CD8-positive, alpha-beta memory T cell (primary cell): ENCODE measurements at places on chromosomes 7 and 10. TPM values are rescaled to one million over a fixed set of nuclear protein-coding genes. Genes with fewer than 3 reads are reported as not detected.

- H3K36me3 ChIP-seq = no peaks in the 10 kb centered on the region
- no peak for DNase-seq
- no peak overlapping the region for H3K4me3 ChIP-seq
- no peak overlapping the region for H3K27ac ChIP-seq
Observed at GRCh38 chr7:130324306-130324943, 20.2 kb upstream of the CPA5 start.

GRCh38 chr10:100864978-100865377 is 47.8 kb upstream of the SLF2 start:
- H3K4me1 ChIP-seq = no peaks in the 10 kb centered on the region
- DNase-seq = no peak
- H3K4me3 ChIP-seq = no peak overlapping the region

DNA sequence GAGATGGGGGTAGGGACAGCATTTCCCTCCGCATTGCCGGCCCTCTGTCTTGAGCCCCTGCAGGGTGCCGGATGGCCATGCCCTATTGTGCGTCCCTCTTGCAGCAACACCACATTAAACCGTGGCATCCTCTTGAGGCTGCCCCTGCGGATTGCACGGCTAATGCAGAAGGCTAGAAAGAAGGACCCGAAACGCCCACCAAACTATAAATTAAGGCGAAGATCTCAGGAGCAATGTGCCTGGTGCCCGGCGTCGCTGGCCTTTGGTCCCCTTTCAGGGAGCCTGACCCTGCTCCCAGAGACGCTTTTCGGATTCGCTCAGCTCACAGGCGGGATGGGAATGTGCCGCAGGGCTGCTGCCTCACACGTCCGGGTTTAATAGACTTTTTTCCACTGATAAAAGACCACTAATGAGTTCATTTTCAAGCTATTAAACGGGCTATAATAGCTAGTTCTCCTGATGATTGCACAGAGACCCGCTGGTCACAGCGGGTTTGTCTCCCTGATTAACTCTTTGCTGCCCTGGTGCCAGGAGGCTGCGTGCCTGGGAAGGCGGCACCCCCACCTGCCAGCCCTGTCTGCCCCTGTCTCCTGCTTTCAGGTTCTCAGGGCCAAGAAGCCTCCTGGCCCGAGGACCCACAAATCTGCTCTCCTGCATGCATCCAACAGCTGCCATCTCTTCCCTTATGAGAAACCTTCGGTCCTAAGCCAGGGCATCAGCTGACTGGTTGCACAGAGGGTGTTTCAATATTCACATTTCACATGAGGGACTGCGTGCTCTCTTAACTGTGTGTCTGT is 128.3 kb downstream of the ADARB2 start:
- DNase-seq = no peak
- H3K4me1 ChIP-seq = no peaks in the 10 kb centered on the region
- H3K27me3 ChIP-seq = no peaks in the 10 kb centered on the region
- no peak overlapping the region for H3K4me3 ChIP-seq
- H3K36me3 ChIP-seq = no peaks in the 10 kb centered on the region

DNA sequence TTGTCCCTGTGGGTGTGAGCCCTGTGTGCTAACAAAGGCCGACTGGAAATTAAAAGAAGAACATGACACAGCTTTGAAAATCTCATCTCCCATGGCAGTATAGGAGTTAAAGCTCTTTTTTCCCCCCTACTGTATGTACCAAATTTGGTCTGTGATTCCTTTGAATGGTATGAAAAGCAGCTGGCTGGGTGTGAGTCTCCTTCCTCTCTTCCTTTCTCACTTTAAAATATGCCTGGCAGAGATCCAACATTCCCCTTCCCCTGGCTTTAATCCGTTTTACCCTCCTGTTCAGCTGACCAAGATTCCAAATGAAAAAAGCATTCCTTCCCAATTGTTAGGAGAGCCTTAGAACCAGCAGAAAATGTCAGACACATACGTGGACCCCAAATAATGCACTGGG is 225.0 kb upstream of the CELF2 start:
- H3K27me3 ChIP-seq = no peaks in the 10 kb centered on the region
- H3K4me3 ChIP-seq = no peak overlapping the region
- H3K4me1 ChIP-seq = no peaks in the 10 kb centered on the region
- no peak overlapping the region for H3K27ac ChIP-seq

- no peak overlapping the region for H3K4me3 ChIP-seq
- DNase-seq = no peak
- no peaks in the 10 kb centered on the region for H3K36me3 ChIP-seq
- no peaks in the 10 kb centered on the region for H3K27me3 ChIP-seq
Observed at GRCh38 chr10:57818522-57818921, 449.2 kb downstream of the IPMK start.

- H3K27ac ChIP-seq = no peak overlapping the region
- H3K27me3 ChIP-seq = no peaks in the 10 kb centered on the region
- H3K4me3 ChIP-seq = no peak overlapping the region
- H3K36me3 ChIP-seq = no peaks in the 10 kb centered on the region
Observed at GRCh38 chr10:112653215-112653614, 206.2 kb downstream of the VTI1A start.

The PAPOLB gene
- not detected for polyA plus RNA-seq

- H3K36me3 ChIP-seq = no peaks in the 10 kb centered on the region
- H3K4me3 ChIP-seq = no peak overlapping the region
- no peaks in the 10 kb centered on the region for H3K27me3 ChIP-seq
- H3K4me1 ChIP-seq = no peaks in the 10 kb centered on the region
- H3K27ac ChIP-seq = no peak overlapping the region
- no peak for DNase-seq
Observed at GRCh38 chr7:22900784-22901183, 78.1 kb upstream of the TOMM7 start.

GRCh38 chr10:45442662-45443061 is 68.6 kb downstream of the ALOX5 start:
- H3K4me3 ChIP-seq = no peak overlapping the region
- no peak overlapping the region for H3K27ac ChIP-seq
- H3K36me3 ChIP-seq = no peaks in the 10 kb centered on the region
- no peak for DNase-seq
- peaks cover 7% of the 10 kb centered on the region for H3K4me1 ChIP-seq

DNA sequence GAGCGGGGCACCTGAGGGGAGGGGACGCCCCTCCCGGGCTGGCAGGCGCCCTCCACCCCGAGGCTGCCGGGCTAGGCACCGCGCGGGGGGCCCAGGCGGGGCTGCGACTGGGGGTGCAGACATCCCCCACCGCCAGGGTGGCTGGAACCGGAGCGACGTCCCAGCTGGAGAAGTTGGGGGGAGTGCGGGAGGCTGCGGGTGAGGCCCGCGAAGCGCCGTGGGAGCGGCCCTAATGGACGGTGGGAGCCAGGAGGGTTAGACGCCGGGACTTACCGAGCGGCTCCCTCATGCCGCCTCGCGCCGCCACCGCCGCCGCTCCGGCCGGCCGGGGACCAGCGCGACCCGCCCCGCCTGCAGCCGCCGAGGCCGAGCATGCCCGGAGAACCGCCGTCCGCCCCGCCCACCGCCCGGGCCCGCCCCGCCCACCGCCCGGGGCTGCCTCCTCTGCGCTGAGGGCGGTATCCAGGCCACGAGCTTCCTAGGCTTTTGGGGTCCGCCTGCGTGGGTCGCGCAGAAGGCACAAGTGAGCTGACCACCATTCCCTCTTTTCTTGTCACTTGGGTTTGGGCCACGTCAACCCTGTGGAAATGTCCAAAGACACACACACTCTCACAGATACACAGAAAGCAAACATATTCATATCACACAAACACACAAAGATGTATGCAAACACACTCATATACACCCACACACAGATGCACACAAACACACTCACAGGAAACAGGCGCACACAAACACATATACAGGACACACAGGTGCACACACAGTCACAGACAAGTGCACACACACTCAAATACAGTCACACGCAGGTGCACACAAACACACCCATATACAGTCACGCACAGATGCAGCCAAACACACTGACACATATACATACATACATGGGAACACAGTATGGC is at the start of gene JCAD:
JCAD (minus strand) TSS at position 378 of the 899 bp plus-strand sequence. CDS start 11,774 bp downstream, outside the sequence.
- H3K4me1 ChIP-seq = peaks cover 4% of the 10 kb centered on the region
- no peak within 1 kb of the TSS for H3K4me3 ChIP-seq
- no peaks in the 10 kb centered on the region for H3K36me3 ChIP-seq
- DNase-seq = peak; percentile 53
- peaks cover 20% of the 10 kb centered on the region for H3K27me3 ChIP-seq

DNA sequence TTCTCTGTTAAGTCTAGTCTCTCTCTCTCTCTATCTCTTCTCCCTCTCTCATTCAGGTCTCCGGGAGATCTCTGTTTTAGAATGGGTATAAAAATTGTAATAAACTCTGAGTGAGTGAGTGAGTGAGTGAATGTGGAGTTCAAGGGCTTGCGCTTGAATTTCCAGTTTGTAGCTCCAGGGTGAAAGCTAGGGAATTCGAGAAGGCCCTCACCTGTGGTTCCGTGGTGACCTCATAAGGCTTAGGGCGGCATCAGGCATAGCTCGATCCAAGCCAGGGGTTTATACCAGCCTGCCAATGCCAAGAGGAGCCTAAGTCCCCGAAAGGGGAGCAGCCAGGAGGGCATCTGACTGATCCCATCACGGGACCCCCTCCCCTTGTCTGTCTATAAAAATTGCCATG is 456 bp downstream of the AKR1B15 start:
- H3K27me3 ChIP-seq = no peaks in the 10 kb centered on the region
- no peak overlapping the region for H3K27ac ChIP-seq
- no peak for DNase-seq

DNA sequence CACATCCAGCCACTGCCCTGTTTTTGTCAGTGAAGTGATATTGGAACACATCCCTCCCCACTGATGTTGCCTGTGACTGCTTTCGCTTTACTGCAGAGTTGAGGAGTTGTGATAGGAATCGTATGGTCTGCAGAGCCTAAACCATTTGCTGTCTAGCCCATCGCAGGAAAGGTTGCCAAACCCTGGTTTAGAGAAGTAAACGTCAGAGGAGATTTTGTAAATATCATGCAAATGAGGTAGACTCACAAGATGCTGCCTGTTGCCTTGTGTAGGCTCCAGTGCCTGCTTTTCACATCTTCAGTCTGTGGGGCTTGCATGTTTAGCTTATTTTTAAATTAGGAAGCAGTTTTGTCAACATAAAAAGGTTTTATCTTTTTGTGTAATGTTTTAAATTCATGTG is 107.1 kb downstream of the TRRAP start:
- H3K4me3 ChIP-seq = no peak overlapping the region
- DNase-seq = no peak
- no peak overlapping the region for H3K27ac ChIP-seq
- peaks cover 75% of the 10 kb centered on the region for H3K36me3 ChIP-seq
- no peaks in the 10 kb centered on the region for H3K27me3 ChIP-seq

- no peak for DNase-seq
- H3K36me3 ChIP-seq = no peaks in the 10 kb centered on the region
Observed at GRCh38 chr7:94511718-94512117, 2.1 kb downstream of the CASD1 start.

DNA sequence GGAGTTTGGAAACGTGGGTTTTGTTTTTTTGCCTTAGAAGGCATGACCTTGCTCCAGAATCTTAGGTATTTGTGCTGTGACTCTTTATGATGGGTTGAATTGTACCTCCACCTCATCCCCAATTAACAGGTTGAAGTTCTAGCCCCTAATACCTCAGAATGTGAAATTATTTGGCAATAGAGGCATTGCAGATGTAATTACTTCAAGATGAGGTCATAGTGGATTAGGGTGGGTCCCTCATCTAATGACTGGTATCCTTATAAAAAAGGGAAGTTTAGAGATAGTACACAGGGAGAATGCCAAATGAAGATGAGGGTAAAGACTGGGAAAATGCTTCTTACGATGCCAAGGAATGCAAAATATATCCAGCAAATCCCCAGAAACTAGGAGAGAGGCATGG is 3.0 kb upstream of the FAM200A start:
- peaks cover 36% of the 10 kb centered on the region for H3K4me1 ChIP-seq
- H3K36me3 ChIP-seq = no peaks in the 10 kb centered on the region
- no peak overlapping the region for H3K4me3 ChIP-seq
- H3K27ac ChIP-seq = no peak overlapping the region
- DNase-seq = no peak

DNA sequence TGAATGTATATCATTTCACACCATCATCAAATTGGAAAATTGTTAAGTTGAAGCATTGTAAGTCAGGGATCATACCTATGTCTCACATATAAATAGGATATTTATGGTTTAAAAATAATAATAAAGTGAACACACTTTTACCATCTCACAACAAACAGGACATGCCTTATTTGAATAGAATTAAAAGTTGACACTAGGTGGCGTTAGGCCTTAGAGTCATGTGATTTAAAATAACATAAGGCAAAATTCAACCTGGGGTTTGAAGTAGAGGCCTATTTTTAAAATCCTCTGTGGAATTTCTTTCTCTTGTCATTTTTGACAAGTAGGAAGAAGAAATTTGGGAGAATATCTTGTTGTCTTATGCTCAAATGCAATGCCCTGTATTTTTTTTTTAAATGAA is 184.7 kb upstream of the PCDH15 start:
- H3K27me3 ChIP-seq = no peaks in the 10 kb centered on the region
- H3K27ac ChIP-seq = no peak overlapping the region
- H3K36me3 ChIP-seq = no peaks in the 10 kb centered on the region
- H3K4me1 ChIP-seq = no peaks in the 10 kb centered on the region
- no peak for DNase-seq

GRCh38 chr10:70256463-70256862 is 23.2 kb upstream of the PPA1 start:
- H3K4me3 ChIP-seq = no peak overlapping the region
- H3K27ac ChIP-seq = no peak overlapping the region
- H3K36me3 ChIP-seq = no peaks in the 10 kb centered on the region
- no peaks in the 10 kb centered on the region for H3K4me1 ChIP-seq

- H3K4me3 ChIP-seq = no peak overlapping the region
- H3K27me3 ChIP-seq = no peaks in the 10 kb centered on the region
- no peak for DNase-seq
Observed at GRCh38 chr10:117666166-117666565, 123.6 kb downstream of the EMX2 start.

GRCh38 chr10:17586821-17587234 is 30.3 kb downstream of the HACD1 start:
- H3K36me3 ChIP-seq = no peaks in the 10 kb centered on the region
- no peak overlapping the region for H3K4me3 ChIP-seq
- H3K27me3 ChIP-seq = no peaks in the 10 kb centered on the region
- H3K4me1 ChIP-seq = no peaks in the 10 kb centered on the region
- no peak overlapping the region for H3K27ac ChIP-seq

The TMEM178B gene
- 0.02 TPM for polyA plus RNA-seq

DNA sequence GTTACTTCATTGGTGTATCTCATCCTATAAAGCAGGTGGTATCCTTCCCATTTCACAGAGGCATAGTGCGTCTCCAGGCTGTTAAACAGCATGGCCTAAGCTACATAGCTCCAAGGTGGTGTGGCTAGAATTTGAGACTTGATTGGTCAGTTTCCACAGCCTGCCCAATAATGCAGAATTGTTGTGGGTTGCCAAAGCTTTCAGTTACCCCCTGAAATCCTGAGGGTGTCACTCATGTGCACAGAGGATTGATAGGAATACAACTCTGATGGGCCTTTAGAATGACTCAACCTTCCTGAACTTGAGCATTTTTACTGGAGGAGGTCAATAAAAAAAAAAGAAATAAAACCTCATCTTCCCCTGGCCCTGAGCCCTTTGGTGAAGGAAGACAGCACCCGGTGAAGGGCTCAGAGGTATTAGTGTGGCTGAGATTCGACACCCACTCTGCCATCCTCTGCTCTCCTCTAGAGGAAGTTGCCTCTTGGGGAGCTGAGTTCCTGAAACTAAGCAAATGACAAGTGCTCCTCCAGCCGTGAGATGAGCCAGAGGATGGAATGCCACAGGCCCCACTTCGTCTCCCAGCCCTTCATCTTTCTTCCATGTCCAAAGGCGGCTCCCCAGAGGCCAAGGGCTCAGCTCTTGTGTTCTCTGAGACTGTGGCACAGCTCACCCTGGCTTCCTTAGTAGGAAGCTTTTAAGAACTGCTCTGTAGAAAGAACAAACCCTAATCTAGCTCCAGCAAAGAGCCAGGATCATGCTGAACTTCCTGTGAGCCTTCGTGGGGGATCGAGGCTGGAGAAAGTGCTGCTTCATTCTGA is 1.0 kb downstream of the ACSL5 start:
- no peaks in the 10 kb centered on the region for H3K27me3 ChIP-seq
- peaks cover 49% of the 10 kb centered on the region for H3K4me1 ChIP-seq
